ENCODE measurements at places on chromosomes 1 and 21. TPM values are rescaled to one million over a fixed set of nuclear protein-coding genes. Genes with fewer than 3 reads are reported as not detected.

DNA sequence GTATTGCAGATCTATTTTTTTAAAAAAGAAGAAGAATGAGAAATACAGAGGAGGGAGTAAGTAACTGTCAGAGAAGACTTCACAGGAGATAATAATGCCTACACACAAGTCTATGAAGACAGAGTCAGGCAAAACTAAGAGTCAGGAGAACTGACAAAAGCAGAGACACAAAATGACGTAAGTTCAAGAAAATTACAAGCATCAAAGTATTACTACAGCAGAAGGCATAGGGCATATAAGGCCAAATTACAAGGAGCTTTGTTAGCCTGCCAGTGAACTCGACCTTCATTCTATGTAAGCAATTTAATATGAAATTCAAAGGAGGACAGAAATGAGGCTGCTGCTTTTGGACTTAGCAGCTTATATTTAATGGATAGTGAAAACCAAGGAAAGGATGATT is 23.7 kb downstream of the FAF1 start:
- H3K27ac ChIP-seq: no peak overlapping the region
- no peaks in the 10 kb centered on the region for H3K27me3 ChIP-seq
- H3K4me3 ChIP-seq: no peak overlapping the region
- H3K36me3 ChIP-seq: no peaks in the 10 kb centered on the region
- H3K4me1 ChIP-seq: no peaks in the 10 kb centered on the region
- DNase-seq: no peak

DNA sequence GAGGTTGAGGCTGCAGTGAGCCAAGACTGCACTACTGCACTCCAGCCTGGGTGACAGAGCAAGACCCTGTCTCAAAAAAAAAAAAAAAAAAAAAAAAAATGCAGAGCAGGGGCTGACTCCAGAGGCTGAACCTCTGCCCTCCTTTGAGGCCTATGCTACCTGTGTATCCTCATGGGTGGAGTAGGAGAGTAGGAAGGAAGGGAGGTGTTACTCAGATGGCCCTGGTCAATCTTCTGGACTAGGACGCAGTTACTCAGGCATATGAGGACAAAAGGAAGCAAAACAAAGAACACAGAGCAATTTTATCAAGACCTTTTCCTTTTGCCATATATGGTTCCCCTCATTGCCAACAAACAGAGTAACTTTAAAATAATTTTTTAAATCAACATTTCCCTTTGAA is 35.2 kb downstream of the TGFBR3 start:
- no peaks in the 10 kb centered on the region for H3K27me3 ChIP-seq
- DNase-seq: no peak
- peak overlapping the region; percentile 53 for H3K27ac ChIP-seq
- H3K4me3 ChIP-seq: peak overlapping the region; percentile 10

DNA sequence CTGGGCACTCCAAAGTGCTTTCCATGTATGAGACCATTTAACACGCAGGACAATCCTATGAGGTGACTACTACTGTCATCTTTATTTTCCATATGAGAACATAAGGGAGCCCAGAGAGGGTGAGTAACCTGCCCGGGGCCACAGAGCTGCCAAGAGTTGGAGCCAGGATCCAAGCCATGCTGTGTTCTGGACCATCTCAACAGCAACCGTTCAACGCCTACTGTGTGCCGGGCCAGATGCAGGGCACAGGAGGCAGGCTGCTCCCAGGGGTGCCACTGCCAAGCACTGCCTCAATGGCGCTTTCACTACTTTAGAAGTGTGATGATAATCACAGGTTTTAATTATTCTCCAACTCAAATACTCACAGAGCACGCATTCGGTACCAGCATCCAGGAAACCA is 3.8 kb downstream of the ALDH4A1 start:
- DNase-seq: no peak
- H3K27me3 ChIP-seq: no peaks in the 10 kb centered on the region

DNA sequence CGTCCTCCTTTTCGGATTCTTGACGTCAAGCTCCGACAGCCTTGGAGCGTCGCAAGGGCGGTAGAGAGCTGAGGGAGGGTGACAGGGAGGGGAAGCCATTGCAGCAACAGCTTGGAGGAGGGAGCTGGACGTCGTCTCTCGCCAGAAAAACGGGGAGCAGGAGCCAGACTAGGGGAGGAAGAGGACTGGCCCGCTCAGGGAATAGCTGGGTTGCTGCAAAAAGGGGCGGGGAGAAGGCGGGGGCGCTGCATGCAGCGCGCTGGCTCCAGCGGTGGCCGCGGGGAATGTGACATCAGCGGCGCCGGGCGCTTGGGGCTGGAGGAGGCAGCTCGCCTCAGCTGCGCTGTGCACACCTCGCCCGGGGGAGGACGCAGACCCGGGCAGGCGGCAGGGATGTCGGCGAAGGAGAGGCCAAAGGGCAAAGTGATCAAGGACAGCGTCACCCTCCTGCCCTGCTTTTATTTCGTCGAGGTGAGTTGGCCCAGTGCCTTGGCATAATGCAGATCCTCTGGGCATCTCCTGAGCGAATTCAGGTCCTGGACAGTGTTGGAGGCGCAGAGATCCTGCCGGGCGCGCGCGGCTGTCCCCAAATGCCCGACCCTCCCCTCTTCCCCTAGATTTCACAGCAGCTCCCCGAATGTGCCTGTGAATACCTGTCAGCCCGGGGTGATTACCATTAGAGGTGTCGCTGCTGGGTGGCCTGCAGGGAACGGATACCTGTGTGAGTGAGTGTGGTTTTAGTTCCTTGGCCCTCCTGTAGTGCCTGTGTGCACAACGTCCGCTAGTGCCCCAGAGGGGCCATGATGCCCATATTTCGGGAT is at the start of gene PLPPR4:
Gene PLPPR4 (plus strand): TSS at position 292 of the 821 bp plus-strand sequence. CDS start 102 bp downstream, at position 394.
- H3K4me1 ChIP-seq: peaks cover 11% of the 10 kb centered on the region
- H3K27ac ChIP-seq: no peak within 1 kb of the TSS
- H3K4me3 ChIP-seq: peak within 1 kb of the TSS; percentile 58
- peak; percentile 77 for DNase-seq
- H3K36me3 ChIP-seq: no peaks in the 10 kb centered on the region

DNA sequence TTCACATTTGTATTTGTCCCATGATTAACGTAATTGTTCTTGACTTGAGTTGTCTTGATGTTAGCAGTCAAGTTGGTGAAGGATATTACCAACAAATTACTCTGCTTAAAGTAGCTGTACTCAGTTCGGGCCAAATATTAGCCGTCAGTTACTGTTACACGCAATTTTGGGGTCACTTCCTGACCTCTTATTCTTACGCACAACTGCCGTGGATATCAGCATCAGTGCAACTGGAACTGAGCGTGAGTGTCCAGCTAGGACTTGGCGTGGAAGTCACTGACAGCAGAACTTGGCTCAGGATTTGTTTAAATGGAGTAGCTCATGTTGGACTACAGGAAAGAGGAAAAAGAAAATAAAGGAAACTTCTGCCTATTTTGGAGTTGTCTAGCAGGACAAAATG is 56.4 kb downstream of the ADAMTS1 start:
- no peak for DNase-seq
- no peak overlapping the region for H3K27ac ChIP-seq
- H3K36me3 ChIP-seq: no peaks in the 10 kb centered on the region
- H3K4me1 ChIP-seq: peaks cover 6% of the 10 kb centered on the region
- no peaks in the 10 kb centered on the region for H3K27me3 ChIP-seq
- H3K4me3 ChIP-seq: no peak overlapping the region

GRCh38 chr1:18928406-18928805 is 26.1 kb upstream of the ALDH4A1 start:
- H3K4me1 ChIP-seq: peaks cover 93% of the 10 kb centered on the region
- H3K27me3 ChIP-seq: no peaks in the 10 kb centered on the region
- H3K36me3 ChIP-seq: no peaks in the 10 kb centered on the region

- H3K4me1 ChIP-seq: peaks cover 49% of the 10 kb centered on the region
- H3K27me3 ChIP-seq: peaks cover 4% of the 10 kb centered on the region
- no peak overlapping the region for H3K4me3 ChIP-seq
- DNase-seq: no peak
Observed at GRCh38 chr21:46055863-46056281, 42.0 kb upstream of the COL6A2 start.

SPATA21 gene
- not detected for total RNA-seq

CCDC17 gene
- 4.6 TPM for total RNA-seq

PRPF38B gene
- total RNA-seq: 27.2 TPM

Data from suprapubic skin (tissue), 4 donors.